Hypothalamus (tissue), 51 donors: ENCODE measurements at places on chromosomes 5 and 9.
A peak's percentile ranks its signal among the peaks of the same experiment; 100 is the strongest.

- no peak for DNase-seq
These were observed 100.9 kb upstream of the MSX2 start for GRCh38 chr5:174623433-174624019.

GRCh38 chr5:111251921-111252320, 27.7 kb downstream of the CAMK4 start:
- no peak for DNase-seq

DNA sequence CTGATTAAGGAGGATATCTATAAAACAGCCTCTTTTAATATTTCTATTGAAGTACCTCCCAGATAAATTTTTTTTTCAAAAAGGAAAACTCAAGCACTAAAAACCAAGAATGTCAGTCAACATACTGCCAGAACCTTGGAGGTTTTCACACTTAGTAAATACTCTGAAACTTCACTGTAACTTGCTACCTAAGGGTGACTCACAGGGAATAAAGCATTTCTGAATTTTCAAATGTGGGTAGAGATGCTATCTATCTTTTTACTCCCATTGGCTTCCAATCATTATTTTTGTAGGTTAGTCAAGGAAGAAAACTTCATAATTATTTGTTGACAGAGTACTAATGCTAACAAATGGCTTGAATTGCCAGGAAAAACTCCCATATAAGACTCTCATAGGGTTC, 46.1 kb downstream of the SLC25A46 start:
- DNase-seq: no peak

DNA sequence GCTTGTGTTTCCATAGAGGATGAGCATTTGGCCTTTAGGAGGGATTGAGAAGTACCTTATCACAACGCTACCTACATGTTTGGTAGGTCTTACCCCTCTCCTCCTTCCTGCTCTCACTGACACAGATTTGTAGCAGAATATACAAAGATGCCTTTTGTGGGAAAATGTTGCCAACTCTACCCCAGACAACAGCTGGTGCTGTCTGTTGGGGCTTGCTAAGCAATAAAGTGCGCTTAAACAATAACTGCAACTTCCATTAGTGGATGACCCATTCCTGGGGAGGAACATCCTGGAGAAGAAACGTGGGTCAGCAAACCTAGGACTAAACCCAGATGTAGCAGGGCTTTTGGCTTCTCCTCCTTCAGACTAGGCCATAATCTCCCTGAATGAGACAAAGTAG, 174.3 kb downstream of the EFNA5 start:
- DNase-seq: no peak

DNA sequence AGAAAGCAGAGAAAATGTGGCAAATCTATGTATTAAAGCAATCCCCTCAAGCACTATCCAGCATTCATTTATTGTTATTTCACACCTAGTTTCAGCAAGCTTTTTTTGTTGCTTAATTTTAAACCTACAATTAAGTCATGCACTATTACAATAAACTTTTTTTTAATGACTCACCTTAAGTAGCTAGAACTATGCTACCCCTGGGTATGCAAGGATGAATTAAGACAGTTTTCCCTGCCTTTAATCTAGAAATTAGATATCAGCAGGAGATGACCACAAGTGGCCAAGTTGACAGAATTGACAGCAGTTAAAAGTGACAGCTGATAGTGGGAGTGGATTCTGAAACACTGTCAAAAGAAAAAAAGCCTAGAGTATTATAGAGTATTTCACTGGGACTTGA, 20.0 kb downstream of the ITGA1 start:
- no peak for DNase-seq

GRCh38 chr5:148306446-148306845, 5.8 kb upstream of the SPINK7 start:
- no peak for DNase-seq

GRCh38 chr9:131043087-131043486, 34.1 kb downstream of the LAMC3 start:
- DNase-seq: no peak

GRCh38 chr5:154384480-154385235, 61.1 kb upstream of the SAP30L start:
- no peak for DNase-seq

DNA sequence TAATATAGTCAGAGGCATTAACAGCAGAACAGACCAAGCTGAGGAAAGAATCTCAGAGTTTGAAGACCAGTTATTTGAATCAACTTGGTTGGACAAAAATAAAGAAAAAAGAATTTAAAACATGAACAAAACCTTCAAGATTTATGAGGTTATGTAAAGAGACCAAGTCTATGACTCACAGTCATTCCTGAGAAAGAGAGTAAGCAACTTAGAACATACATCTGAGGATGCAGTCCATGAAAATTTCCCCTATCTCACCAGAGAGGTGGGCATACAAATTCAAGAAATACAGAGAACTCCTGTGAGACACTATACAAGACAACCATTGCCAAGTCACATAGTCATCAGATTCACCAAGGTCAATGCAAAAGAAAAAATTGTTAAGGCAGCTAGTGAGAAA, 17.4 kb upstream of the C9orf72 start:
- no peak for DNase-seq

- peak; percentile 65 for DNase-seq
These were observed at the start of gene DAPK1 for GRCh38 chr9:87497604-87498045. Gene DAPK1, plus strand, starts transcription at chr9:87497867. Its CDS starts 1,211 bp downstream, at chr9:87499078.

DNA sequence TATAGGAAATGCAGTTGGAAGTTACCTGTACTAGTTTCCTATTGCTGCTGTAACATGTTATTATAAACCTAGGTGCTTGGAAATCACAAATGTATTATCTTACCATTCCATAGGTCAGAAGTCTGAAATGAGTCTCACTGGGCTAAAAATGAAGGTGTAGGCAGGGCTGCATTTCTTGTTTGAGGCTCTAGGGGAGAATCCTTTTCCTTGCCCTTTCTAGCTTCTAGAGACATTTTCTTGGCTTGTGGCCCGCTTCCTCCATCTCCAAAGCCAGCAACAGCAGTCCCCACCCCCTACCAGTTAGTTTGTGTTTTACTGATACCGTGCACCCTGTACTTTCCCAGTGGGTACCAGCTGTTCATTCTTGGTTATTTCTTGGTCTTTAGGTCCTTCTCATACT, 153.3 kb downstream of the SLF1 start:
- DNase-seq: no peak

DNA sequence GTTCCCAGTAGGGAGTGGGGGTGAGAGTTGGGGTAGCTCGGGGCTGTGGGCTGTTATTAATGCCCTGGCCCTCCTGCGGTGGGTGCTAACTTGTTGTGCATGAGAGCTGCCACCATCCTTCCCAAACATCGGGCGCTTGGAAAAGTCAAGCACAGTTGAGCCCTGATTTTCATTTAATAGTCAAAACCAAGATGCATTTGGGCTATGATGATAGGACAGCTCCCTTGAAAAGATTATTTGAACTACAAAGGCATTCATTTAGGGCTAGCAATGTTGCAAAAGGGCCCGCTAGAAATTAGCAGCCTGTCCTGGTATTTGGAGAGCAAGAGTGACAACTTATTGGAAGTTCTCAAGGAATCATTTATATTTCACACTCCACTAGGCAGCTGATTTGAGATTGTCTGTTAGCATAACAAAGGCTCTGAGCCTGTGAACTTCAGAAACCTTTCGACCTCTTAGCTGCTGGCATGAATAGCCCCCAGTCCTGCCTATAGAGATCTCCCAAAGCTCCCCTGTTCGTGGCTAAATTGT, 128.2 kb upstream of the TMEM161B start:
- DNase-seq: no peak
